OCI-LY7 (cell line): ENCODE measurements at places on chromosomes 6 and 20. TPM values are rescaled to one million over a fixed set of nuclear protein-coding genes. Genes with fewer than 3 reads are reported as not detected.

GRCh38 chr6:136230219-136230853 is 19.8 kb downstream of the MTFR2 start:
- DNase-seq = no peak

- no peak for DNase-seq
Observed at GRCh38 chr20:4344670-4345069, 329.3 kb upstream of the RNF24 start.

GRCh38 chr6:2259002-2259494 is 13.6 kb upstream of the GMDS start:
- no peak for DNase-seq

DNA sequence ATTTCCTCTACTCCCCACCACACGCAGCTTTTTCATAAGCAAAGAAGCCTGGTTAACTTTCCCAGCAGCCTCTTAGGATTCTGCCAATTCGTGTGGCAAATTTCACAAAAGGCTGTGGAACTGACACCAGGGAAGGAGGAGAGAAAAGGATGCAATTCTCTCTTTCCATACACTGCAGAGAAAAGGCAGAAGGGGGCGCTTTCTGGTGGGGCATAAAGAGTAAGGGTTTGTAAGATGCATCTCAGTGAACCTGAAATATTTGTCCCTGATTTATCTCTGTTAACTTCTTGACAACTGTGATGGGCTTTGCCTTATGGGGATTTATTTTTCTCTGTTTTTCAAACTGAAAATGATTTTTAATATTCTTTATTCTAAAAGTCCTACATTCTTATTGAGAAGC is 45.5 kb upstream of the GLP1R start:
- DNase-seq = no peak

- peak; percentile 92 for DNase-seq
Observed at GRCh38 chr6:13296536-13296997, 31.8 kb downstream of the TBC1D7 start.

GRCh38 chr6:4891141-4891540 is 112.7 kb downstream of the RPP40 start:
- no peak for DNase-seq

DNA sequence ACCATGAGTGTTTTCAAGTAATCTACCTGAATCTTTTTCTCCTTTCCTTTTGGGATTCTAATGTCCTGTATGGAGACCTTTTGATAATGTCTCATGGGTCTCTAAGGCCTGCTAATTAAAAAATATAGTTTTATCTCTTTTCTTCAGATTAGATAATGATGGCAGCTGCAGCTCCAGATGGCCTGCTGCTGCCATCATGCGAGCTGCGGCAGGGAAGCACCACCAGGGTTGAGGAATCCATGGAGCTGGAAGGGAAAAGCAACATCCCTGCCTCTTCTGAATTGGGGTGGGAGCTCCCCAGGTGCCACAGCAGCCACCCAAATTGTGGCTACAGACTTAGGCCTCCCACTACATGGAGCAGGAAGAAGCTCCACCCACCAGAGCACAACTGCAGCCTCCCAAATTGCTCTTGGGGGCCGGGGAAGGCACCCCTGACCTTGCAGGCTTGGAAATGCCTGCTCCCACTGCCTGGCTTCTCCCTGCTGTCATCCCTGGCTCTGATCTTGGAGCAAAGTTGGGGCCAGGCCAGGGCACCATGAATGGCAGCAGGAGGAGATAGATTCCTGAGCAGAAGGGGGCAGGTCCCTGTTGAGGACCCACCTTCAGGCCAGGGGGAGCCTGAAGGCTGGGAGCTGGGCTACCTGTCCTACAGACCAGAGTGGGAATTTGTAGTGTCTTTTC is 189.6 kb upstream of the MAN1A1 start:
- DNase-seq = no peak

The SIRPD gene
- total RNA-seq = not detected in 2 replicates
